ENCODE measurements at places on chromosomes 12 and 14.

- DNase-seq = no peak
Observed at GRCh38 chr12:57983858-57984505, 42.6 kb downstream of the ATP23 start.

DNA sequence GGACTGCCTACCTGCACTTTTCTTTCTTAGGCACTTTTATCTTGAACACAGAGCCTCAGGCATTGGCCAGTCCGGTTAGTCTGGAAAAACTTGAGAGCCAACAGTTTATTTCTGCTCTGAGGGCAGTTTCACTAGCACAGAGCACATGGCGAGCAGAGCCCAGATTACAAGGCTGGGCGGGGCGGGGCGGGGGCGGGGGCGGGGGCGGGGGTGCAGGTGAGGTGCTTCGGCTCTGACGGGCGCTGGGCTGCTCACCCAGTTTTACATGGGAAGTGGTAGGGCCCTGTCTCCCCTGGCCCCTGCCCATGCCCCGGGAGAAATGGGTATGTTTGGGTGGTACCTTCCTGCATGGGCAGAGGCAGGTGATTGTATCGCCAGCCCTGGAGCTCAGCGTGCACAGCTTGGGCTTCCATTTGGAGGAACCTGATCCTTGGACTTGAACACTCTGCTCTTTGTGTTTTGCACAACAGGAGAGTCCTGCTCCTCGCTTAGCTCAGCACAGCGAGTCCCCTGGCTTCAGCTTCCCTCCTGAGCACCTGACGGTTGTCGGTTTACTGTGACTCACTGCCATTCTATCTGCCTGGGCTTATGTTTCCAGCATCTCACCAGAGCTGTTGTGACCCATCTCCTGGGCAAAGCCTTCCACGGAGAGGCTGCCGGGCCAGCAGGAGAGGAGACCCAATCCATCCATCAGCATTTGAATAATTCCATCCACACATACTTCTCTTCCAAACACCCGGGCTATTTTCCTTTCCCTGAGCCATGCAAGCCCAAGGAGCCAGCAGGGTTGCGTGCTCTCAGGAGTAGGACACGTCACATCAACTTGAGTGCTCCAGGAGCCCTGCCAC is 108.5 kb downstream of the ARF6 start:
- no peak for DNase-seq

GRCh38 chr12:75553836-75554555 is 42.6 kb upstream of the KRR1 start:
- no peak for DNase-seq

DNA sequence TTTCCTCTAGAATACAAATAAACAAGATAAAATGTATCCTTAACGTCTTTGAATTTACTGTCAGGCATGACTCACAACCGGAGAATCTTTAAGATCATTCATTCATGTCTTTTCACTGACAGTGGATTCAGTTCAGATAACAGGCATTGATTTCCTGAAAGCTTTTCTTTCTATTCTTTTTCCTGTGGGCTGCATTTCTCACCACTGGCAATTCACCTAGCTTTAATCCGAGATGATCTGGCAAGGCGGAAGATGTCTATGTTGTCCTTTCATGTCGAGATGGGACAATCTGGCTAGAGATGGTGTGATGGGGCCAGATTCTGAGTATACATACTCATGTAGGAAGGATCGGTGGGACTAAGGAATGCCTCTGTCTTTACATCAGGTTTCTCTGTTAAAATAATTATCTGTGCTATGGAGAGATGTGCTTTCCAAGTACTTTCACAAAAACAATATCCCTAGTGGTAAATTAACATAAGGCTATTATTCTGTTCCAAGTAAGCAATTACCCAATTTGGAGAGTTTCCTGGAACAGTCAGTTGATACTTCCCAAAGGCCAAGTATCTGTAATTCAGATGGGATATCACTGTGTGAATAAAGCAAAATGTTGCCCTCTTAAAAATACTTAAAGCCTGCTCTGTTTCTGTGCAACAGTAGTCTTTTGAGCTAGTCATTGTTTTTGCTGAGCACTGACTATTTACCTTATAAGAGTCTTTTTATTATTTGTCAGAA is 17.8 kb downstream of the ACSS3 start:
- no peak for DNase-seq
